ENCODE measurements at places on chromosomes 1 and 21. TPM values are rescaled to one million over a fixed set of nuclear protein-coding genes. Genes with fewer than 3 reads are reported as not detected.
A peak's percentile ranks its signal among the peaks of the same experiment; 100 is the strongest.

SYTL1 gene
- total RNA-seq = 221 TPM

TFF2 gene
- total RNA-seq = not detected

DNA sequence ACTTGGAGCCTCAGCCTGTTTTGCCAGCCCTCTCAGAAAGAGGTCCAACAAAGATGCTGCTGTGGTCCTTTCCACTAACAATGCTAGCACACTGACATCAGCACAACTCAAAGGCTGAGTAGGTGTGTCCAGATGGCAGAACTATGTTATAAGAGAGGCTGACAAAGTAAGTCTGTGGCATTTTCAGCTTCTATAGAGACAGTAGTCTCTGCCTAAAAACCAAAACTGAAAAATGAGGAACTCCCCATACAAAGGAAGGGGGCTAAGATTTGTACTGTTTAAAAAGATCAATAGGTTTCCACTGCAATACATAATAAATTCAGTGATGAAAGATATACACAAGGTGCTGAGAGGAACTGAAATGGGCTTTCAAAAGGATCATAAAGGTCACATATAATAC lies 12.3 kb downstream of the ERO1B start:
- DNase-seq = no peak

- DNase-seq = peak; percentile 87
Measured at GRCh38 chr21:44947930-44948331, 8.1 kb downstream of the SLX9 start.

GON4L gene
- total RNA-seq = 36.5 TPM

CNR2 gene
- total RNA-seq = not detected

DNA sequence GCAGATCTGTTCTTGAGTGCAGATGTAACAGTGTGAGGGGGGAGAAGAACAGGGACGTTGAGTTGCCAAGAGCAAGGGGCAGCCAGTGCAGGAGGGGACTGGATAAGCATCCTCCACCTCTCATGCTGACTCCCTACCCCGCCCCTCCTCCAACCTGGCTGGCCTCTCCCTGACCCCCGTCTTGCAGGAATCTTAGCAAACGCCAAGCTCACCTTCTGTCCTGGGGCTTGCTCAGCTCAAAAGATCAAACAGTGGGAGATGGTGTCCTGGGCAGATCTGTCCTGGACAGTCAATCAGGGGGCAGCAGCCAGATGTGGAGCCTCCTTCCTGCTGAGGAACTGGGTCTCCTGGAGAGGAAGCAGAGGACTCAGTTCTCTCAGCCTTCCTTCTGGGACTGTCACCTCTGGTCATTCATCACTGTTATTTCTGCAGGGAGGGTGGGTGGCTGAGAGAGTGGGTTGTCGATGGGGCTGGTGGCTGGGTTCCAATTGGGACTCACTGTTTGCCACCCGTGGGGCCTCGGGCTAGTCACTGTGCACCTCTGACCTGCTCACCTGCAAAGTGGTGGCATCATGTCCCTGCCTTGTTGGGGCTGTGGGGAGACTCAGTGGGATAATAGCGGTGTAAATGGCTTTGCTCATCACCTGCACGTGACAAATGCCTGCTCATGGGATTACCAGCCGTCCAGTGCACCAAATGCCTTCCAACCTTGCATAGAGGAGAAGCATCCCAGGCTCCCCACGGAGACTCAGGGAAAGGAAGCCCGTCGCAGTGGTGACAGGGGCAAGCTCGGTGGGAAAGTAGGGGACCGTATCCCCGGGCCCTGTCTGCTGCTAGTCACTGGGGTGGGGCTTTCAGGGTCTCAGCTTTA lies 154.4 kb downstream of the PTPRU start:
- no peak for DNase-seq

F5 gene
- total RNA-seq = 0.38 TPM

- peak; percentile 76 for DNase-seq
Measured at GRCh38 chr1:61318319-61319125, 236.2 kb downstream of the NFIA start.

GRCh38 chr21:35627462-35627861 lies 432.9 kb downstream of the SETD4 start:
- no peak for DNase-seq

RPL22 gene
- 206 TPM for total RNA-seq

DNA sequence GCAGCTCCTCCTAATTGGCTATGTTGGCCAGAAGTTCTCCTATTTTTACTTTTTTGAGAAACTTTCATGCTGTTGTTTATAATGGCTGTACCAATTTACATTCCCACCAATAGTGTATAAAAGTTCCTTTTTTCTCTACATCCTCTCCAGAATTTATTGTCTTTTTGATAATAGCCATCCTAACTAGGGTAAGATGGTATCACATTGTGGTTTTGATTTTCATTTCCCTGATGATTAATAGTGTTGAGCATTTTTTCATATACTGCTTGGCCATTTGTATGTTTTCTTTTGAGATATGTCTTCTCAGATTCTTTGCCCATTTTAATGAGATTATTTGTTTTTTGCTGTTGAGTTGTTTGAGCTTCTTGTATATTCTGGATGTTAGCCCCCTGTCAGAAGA lies 46.8 kb downstream of the NTMT2 start:
- DNase-seq = no peak

GRCh38 chr1:5634893-5635292 lies 357.3 kb downstream of the NPHP4 start:
- no peak for DNase-seq

DNA sequence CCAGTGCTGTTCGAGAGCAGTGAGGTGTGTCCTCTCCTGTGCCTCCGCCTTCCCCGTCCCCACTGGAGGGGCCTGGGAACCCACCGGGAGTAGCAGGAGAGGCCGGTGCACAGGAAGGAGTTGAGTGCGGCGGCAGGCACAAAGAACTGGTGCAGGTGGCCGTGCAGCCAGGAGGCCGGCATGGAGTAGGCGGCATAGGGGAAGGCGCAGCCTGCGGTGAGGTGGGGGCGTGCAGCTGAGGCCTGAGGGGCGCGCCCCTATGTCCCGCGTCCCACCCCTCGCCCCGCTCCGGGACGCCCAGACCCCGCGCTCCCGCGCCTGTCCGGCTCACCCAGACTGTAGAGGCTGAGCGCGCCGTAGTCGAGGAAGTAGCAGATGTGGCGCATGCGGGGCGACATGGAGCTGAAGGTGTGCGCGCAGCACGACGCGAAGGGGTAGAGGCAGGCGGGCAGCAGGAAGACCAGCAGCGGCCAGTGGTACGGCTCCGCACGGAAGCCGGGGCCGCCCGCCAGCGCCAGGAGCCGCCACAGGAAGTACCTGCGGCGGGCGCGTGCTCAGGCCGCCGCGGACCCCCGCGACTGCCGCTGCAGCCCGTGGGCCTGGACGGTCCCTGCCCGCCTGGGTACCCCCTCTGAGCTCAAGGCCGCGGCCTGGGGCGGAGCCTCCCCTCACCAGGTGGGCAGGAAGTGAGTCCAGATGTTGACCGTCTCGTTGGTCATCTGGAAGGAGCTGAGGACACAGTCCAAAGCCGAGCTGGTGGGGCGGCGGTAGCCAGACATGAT lies 2.2 kb downstream of the PAQR6 start:
- DNase-seq = no peak

GRCh38 chr1:156693848-156694689 lies 11.3 kb downstream of the CRABP2 start:
- no peak for DNase-seq

DNA sequence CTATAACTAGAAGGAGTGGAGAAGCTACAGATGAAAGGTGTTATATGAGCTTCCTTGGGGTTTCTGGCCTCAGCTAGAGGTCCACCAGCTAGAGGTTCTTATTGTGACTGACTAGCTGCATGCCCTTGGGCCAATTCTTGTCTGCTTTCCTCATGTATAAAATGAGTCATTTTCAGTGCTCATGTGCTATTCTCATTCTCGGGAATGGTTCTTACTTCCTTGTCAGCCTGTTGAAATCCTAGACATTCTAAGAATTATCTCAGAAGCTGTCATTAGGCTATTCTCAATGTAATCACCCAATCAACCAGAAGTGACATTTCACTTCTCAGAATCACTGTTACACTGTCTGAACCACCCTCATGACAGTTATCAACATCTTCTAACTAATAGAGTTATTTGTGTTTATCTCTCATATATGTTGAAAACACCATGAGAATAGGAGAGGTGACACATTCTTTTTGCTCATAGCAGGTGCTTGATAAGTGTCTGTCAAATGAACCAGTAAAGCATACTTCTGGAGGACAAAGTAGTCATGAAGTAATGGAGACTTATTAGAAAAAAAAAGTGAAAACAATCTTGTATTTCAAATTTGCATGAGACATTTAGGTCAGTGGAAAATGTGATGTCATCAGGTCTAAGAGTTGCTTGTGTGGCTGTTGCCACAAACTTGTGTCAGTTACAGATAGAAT lies 122.8 kb upstream of the IVNS1ABP start:
- no peak for DNase-seq

DNA sequence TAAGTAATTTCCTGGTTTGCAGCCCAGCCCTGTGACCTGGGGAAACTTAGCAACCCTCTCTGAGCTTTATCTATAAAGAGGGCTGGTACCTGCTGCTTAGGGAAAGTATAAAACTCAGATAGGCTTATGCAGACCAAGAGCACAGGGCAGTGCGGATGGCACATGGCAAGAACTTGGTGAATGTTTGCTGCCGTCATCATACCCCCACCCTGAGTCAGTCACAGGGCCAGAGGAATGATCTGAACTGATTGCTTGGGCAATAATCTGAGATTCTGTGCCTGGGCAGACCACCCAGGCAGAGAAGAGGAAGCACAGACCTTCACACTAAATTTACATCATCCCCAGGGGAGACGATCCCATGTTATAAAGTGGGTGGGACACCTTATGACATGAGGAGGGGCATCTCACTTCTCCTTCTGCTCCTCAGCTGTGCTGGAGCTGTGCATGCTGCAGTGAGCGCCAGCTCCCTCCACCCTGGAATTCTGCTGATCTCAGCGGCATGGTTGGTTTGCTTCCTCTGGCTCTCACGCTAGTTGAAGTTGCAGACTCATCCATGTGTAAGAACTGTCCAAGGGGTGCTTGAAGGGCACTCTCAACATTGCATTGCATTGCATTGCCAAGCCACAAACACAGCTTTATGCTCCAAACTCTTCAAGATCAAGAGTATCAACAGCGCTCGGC lies 197.1 kb downstream of the AJAP1 start:
- no peak for DNase-seq

GRCh38 chr1:24057171-24057570 lies 54.8 kb downstream of the MYOM3 start:
- no peak for DNase-seq

DNA sequence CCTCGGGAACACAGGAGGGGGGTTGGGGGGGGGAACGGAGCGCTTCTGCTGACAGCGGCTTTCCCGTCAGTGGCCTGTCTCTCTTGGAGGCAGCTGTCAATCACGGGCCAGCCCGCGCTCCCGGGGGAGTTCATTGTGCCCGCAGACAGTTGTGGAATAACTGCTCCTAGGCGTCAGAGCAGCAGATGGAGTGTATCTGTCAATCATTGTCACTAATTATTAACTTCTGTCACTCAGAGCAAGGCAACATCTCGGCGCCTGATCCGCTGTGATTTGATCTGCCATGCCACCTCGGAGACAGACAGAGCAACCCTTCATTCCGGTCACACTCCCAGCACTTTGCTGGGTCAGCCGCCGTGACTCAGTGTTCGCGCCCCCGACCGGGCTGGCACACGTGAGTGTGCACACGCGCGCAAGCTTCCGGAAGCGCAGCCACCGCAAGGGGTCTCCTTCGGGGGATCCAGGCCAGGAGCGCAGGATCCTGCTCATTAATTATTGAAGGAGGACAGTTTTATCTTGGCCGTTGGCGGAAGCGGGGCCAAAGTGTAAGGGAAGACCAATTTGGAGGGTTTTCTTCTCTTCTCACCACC lies 75.8 kb downstream of the RRAGC start:
- DNase-seq = no peak

- DNase-seq = no peak
Measured at GRCh38 chr1:233487408-233487807, 126.5 kb upstream of the KCNK1 start.

DNA sequence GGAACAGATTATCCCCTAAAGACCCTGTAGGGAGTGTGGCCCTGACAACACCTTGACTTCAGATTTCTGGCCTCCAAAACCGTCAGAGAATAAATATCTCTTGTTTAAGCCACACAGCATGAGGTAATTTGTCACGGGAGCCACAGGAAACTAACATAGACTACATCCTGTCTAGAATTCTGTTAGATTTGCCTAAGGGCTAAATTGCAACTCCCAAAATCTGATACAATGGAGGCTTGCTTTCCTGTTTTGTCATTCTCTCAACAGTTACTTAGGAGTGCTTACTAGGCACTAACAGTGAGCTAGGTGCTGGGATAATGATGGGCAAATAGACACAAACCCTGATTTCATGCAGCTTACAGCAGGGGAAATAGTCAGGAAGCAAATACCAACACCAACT lies 141.6 kb downstream of the MIS18A start:
- no peak for DNase-seq

CD1B gene
- total RNA-seq = 0.38 TPM

OVAAL gene
- total RNA-seq = not detected

DNA sequence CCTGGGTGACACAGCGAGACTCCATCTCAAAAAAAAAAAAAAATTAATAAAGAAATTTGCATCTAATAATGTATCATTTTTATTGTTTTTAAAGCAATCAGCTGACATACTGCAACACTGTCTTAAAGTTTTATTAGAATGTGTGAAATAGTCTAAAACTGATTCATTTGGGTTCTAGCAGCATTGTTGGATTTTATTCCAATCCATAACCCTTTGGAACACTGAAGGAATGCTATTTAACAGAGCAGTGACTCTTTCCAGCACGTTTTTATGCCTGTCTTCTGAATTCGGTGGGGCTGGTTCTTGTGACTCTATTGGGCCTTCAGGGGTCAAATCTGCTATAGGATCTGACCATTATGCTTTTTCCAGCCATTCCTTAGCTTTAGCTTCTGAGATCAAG lies 18.2 kb upstream of the FMO4 start:
- no peak for DNase-seq

DNA sequence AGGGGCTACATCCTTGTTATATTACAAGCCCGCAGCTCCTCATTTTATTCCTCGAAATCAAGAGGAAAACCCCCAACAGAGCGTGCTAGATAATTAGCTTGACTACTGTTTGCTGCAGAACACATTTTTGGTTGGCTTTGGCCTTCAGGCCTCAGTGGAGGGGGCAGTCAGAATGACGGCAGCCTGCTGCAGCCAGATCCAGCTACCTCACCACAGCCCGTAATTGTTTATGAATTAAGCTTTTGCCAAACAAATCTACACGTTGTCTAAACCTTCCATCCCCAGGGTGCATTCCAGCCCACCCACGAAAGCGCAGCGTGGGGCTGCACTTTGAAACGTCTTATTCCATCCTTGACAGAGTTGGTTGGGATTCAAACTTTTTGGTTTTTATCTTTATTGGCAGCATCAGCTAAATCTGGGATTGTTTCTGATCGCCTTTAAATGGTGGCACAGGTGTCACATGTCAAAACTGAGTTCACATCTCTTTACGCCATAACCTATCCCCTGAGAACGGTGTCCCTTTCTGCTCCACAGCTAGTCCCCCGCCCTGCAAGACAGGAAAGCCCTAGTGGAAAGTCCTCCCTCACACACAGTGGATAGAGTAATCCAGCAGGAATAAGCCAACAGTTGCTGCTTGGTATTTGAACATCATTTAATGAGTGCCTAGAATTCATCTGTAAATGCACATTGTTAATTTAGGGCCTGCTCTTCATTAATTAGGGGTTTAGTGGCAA lies 195.5 kb downstream of the LMO4 start:
- DNase-seq = no peak

Measured in lower leg skin (tissue), 4 donors.